Urinary bladder (tissue), 4 donors: ENCODE measurements at places on chromosomes 5 and 9. TPM values are rescaled to one million over a fixed set of nuclear protein-coding genes. Genes with fewer than 3 reads are reported as not detected.

The TMEM174 gene
- total RNA-seq: not detected

The GRIA1 gene
- total RNA-seq: 3.0 TPM

- DNase-seq: no peak
Observed at GRCh38 chr9:135926402-135927194, 19.3 kb upstream of the CAMSAP1 start.

DNA sequence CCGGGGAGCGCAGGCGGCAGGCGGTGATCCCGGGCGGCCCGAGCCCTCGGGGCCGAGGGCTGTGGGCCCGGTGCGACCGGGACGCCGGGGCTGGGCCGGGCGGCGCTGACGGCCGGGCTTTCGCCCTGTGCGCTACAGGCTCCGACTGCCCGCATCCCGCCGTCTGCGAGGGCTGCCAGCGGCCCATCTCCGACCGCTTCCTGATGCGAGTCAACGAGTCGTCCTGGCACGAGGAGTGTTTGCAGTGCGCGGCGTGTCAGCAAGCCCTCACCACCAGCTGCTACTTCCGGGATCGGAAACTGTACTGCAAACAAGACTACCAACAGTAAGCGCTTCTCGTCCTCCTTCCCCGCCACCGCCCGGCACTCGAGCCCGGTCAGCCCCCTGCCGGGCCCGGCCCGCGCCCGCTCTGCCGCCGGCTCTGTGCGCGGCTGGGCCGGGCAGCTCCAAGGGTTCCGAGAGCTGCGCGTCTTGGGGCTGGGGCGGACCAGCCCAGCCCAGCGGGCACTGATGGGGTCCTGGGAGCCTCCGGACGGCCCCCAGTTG, 1.6 kb downstream of the LMX1B start:
- no peak for DNase-seq

DNA sequence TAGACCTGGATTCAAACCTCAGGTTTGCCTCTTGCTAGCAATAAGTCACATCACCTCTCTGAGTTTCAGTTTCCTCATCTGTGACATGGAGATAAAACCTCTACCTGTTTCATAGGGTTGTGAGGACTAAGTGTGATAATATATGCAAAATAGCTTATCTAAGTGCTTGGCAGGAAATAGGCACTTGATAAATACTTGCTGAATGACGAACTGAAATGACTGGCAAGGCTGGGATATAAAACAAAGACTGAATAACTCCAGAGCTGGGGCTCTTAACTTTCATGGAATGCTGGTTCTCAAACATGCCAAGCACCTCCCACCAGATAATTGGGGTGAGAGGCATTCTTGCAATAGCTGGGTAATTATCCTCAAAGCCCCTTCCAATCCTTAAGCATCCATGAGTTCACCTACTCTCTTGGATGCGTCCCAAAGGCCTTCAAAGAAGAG, 87.6 kb downstream of the ADRB2 start:
- no peak for DNase-seq

DNA sequence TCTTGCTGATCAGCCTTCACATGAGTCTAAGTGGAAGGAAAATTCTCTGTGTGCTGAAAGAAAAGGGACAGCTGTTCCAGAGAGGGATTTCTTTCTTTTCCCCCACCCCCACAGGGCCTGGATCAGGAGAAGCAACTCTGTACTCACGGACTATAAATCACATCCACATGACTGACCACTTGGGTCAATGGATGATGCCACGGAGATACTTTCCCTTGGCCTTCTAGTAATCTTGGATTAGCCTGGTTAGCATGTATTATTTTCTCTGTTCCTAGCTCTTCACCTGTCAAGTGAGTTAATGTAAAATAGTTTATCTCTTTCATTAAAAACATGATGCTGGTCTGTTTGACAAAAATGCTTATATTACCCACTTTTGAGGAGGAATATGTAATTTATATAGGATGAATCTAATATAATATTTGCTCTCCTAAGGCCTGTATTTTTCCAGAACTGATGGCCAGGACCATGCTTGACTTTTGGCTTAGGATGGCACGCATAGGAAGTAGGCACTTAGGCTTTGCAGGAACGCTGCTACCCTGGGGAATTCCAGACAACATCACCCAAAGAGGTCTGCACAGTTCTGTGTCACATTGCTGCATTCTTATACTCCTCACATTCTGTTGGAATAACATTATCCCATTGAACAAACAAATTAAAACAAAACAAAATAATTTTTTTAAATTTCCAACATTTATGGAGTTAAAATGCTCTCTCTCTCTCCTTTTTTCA, 892.1 kb downstream of the TLE1 start:
- no peak for DNase-seq

DNA sequence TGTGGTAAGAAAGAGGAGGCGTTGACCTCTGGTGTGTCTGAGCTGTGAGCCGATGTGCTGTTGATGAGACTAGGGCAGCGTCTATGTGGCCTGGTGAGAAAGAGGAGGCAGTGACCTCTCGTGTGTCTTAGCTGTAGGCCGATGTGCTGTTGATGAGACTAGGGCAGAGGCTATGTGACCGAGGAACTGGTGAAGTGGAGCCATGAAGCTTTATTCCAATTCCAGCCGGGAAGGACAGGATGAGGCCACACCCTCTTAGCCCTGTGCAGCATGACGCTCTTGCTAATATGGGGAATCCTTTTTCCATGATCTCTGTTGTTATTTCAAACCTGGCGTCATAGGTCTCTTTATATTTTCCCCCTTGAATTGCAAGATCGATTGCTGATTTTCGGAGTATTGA, 172.4 kb downstream of the GOLPH3 start:
- no peak for DNase-seq
